ENCODE measurements at places on chromosomes 5 and 9.

GRCh38 chr5:94524841-94525697 lies 93.3 kb downstream of the KIAA0825 start:
- DNase-seq = peak; percentile 55

GRCh38 chr5:178525906-178526732 lies 64.1 kb downstream of the COL23A1 start:
- no peak for DNase-seq

- DNase-seq = no peak
These were observed 160.8 kb downstream of the TSSK1B start for GRCh38 chr5:113273948-113274347.

DNA sequence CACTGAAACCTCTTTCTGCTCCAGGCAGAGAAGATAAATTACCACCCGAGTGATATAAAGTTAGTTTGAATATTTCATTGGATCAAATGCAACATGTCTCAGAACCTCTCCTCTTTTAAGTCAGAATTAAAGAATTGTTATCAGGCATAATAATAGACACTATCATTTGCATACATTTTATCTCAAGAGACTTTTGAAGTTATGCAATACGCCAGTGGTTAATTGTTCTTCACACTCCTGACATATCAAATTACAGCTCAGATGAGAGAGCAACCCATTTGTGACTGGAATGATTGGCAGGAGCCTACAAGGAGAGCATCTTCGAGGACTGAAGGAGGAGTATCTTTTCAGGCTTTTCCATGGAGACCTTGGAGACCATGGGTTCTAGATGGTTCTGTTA lies 452.2 kb downstream of the KDM4C start:
- no peak for DNase-seq

GRCh38 chr9:121963528-121963995 lies 129.5 kb downstream of the TTLL11 start:
- no peak for DNase-seq

DNA sequence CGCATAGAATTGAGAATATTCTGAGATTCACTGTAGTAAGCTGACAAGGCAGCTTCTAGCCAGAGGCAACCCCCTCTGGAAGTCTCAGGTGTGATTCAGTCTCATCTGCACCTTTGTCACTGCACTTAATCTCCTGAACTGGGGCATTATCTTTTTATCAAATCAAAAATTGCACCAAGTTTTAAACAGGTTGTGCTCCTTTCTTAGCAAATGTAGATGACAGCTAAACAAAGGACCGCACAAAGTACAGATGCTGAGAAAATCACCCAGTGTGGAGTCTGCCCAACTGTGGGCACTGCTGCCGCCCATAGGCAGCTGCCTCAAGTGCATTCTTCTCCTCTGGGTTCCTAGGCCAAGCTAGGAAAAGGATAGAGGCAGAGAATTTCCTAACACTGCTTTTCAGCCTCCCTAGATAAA lies 51.1 kb downstream of the STARD4 start:
- DNase-seq = no peak

DNA sequence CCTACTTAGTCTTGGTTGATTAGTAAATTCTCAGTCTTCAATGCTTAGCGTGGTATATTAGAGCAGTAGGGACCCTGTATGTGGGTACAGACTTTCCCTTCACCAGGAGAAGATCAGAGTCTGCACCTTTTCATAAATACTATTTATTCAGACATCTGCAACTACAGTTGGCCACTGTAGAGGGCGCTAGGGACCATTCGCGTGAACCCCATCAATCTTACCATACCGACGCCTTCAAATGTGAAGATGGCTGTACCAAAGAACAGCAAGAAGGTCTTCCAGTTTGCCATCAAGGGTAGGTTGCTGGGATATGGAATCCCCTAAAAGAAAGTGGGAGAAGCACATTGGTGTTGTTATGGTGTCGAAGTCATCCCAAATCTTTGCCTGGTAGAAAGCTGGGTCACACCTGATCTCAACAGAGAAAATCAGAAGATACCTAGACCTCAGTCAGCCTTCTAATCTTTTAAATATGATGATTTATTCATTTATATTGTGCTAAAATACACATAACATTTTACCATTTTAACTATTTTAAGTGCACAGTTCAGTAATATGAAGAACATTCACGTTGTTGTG lies 19.1 kb downstream of the SLC36A3 start:
- peak; percentile 36 for DNase-seq

DNA sequence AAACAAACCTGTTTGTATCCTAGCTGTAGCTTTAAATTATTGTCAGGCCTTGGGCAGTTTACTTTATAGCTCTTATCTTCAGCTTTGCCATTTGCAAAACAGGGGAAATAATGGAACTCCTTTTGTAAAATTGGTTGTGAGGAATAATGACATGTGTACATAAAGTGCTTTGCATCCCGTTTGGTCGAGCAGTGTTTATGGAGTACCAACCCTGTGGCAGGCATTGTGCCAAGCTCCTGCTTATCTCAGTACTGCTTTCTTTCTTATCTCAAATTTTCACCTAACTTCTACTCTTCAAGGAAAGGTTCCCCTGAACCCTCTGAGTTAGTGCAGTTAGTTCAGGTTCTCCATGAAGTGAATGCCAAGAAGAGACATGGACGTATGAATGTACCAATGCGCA lies 9.4 kb upstream of the TENT2 start:
- DNase-seq = peak; percentile 79

DNA sequence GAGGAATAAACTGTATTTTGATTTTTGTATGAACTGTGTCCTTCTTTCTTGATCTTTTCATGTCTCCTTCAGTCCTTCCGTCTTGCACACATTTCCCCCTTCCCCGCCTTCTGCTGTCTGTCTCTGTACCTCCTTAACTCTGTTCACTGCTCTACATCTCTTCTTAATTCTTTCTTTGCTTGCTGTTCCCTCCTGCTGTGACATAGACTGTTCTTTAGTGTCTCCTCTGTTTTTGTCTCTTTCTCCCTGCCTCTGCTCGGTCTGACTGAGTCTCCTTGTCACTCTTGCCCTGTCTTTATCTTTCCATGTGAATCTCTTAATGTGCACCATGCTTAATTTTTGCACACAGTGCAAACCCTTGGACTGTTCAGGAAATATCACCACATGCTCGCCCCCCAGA lies 113.0 kb downstream of the TRIM32 start:
- no peak for DNase-seq

- DNase-seq = no peak
These were observed 25.9 kb upstream of the ADAMTSL1 start for GRCh38 chr9:18448101-18448500.

- no peak for DNase-seq
These were observed 402.4 kb downstream of the ARHGEF28 start for GRCh38 chr5:74028406-74028805.
